ENCODE measurements at places on chromosomes 2 and 18.

- no peak for DNase-seq
These were observed 10.7 kb downstream of the CNOT11 start for GRCh38 chr2:101263377-101263800.

DNA sequence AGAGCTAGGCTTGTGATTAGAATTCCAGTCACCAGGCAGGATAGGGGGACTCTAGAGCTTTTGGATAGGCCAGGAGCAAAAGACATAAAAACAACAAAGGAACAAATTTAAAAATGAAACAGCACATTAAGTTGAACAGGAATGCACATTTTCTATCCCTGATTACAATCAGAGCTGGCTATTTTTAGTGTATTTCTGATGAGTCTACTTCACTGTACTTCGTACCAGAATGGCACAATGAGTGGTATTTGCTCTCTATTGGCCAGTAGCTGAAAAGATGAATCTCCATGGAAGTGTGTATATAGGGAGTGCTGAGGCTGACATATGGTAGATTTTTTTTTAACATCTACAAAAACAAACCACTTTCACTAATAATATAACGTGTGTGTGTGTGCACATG lies 34.2 kb upstream of the LRRTM1 start:
- no peak for DNase-seq

DNA sequence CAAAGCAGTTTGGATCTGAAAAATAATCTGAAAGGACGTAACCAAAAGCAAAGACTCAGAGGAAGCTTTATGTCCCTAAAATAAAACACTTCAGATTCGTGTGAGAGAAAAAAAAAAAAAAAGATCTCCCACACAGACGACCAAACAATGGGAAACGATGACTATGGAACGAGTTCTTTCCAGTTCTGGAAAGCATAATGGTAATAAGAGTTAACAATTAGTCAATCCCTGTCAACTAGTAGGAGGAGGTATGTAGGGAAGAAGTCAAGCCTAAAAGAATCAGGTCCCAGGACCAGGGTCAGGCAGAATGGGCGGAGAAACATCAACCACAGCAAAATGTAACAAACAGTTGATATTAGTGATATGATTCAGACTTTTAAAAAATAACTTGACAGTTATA lies 170.3 kb upstream of the SETBP1 start:
- DNase-seq: no peak

GRCh38 chr2:233819884-233820773 lies 34.2 kb downstream of the HJURP start:
- DNase-seq: no peak

DNA sequence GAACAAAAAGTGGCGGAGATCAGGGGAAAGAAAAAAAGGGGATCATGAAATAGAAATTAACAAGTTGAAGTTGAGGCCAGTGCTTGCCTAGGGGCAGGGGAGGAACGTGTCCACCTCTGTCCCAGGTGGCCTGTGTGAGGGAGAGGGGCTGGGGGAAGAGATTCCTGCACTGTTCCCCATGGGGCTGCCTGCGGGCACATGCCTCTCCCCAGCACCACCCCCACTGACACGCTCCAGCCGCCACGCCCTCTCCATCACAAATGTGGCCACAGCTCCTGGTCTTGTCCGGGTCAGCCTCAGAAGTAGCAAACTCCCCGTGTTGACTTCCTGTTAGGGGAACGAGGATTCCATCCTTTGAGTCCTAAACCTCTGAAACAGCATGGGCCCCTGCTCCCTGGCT lies 161.2 kb downstream of the GLI2 start:
- no peak for DNase-seq

DNA sequence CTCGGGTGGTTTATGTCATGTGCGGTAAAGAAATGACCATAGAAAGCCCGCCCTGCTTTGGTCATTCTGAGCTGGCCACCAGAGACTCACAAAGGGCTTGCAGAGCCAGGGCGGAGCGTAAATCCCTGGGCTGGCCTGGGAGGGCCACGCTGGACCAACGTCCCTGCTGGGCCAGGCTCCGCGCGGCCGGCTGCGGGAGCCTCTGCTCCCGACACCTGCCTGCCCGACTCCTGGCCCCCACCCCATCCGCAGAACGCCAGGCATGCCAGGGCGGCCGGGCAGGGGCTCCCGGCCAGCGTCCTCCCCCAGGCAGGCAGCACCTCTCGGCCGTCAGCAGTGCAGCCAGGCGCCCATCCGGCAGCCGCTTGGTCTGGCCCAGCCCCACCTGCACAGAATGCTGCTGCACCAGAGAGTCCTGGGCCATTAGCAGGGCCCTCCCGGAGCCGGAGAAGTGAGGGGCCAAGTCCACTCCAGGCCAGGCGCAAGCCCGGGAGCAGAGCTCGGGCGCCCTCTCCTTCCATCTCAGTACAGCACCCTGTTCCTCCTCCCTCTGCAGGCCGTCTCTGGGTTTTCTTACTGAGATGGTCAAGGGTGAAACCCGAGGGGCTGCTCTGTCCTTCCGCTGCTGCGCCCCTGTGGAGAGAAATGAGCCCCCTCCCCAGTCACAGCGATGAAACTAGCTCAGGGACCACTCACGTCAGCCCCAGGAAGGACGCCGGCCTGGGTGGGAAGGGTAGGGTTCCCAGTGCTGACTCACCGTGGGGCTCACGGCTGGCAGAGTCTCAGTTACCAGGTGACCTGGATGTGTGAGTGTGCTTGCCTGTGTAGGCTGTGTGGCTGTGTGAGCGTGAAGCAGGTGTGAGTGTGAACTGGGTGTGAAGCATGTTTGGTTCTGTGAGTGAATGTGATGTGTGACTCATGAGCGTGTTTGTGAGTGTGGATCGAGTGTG lies 83.3 kb downstream of the PTGR3 start:
- no peak for DNase-seq

- no peak for DNase-seq
These were observed 21.5 kb upstream of the EPC2 start for GRCh38 chr2:148623086-148623485.

- DNase-seq: no peak
These were observed 15.4 kb upstream of the ROCK2 start for GRCh38 chr2:11359865-11360264.

- DNase-seq: no peak
These were observed 31.0 kb downstream of the INO80D start for GRCh38 chr2:206054952-206055351.

GRCh38 chr2:26843041-26843440 lies 4.9 kb upstream of the DPYSL5 start:
- DNase-seq: no peak

DNA sequence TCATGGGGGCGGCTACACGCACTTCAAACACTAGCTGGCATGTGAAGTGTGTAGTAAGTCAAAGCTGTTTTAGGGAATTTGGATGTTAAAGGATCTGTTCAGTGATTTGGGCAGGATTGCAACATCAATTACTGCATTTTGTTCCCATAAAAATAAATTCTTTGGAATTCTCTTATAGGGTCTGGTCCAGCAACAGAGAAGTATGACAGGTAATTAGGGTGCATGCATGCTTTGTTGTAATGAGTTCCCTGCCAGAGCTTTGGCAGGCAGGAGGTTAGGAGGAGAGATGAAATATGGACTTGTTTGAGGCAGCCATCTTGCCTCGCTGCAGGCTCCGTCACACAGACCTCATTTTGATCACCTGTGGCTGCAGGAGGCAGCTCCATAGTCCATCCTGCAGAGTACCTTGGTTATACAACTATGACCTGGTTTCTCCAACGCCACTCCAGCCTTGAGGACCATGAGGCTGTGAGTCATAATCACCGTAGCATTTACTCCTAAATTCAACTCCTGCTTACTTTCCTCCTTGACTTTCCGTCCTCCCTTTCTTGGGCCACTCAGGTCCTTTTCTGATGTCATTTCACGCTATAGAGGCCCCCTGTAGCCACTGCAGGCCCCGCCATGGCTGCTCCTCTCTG lies 26.5 kb upstream of the EML4 start:
- no peak for DNase-seq

- no peak for DNase-seq
These were observed 271.4 kb upstream of the POU3F3 start for GRCh38 chr2:104582471-104582870.

GRCh38 chr2:26184555-26185303 lies 11.8 kb downstream of the GAREM2 start:
- no peak for DNase-seq

DNA sequence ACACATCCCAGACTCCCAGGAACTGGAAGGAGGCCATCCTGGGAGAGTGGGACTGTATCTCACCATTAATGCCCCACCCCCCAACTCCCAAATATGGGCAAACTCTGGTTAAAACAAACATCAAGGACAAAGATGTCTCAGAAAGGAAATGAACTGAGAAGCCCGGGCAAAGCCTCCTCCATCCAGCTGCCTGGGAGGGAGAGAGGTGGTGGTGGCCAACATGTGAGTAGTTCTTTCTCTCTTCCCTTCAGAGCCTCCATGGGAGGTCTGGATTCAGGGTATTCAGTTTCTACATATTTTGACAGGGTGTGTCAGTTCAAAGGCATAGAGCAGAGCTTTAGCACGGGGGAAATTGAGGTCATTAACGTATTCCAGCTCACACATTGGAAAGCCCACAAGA lies 57.5 kb downstream of the CXCR4 start:
- DNase-seq: no peak

GRCh38 chr2:146979746-146980145 lies 865.1 kb upstream of the ACVR2A start:
- no peak for DNase-seq

GRCh38 chr2:141887363-141887762 lies 243.5 kb downstream of the LRP1B start:
- no peak for DNase-seq

DNA sequence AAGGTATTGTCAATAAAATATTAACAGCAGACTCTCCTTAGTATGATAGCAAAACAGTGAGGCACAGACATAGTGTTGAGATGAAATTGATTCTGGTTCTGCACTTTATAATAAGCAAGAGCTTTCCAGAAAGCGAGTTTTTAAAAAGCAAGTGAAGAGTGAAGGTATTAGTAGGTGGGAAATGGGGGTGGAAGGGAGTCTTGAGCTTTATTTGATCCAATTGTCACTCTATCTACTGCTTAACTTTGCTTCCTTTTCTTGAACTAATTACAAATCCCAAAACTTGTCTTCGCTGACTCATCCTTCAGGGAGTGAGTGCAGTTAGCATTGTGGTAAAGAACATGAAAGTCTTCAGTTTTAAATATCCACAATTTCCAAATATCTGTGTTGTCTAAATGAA lies 120.6 kb upstream of the BOD1L2 start:
- no peak for DNase-seq

DNA sequence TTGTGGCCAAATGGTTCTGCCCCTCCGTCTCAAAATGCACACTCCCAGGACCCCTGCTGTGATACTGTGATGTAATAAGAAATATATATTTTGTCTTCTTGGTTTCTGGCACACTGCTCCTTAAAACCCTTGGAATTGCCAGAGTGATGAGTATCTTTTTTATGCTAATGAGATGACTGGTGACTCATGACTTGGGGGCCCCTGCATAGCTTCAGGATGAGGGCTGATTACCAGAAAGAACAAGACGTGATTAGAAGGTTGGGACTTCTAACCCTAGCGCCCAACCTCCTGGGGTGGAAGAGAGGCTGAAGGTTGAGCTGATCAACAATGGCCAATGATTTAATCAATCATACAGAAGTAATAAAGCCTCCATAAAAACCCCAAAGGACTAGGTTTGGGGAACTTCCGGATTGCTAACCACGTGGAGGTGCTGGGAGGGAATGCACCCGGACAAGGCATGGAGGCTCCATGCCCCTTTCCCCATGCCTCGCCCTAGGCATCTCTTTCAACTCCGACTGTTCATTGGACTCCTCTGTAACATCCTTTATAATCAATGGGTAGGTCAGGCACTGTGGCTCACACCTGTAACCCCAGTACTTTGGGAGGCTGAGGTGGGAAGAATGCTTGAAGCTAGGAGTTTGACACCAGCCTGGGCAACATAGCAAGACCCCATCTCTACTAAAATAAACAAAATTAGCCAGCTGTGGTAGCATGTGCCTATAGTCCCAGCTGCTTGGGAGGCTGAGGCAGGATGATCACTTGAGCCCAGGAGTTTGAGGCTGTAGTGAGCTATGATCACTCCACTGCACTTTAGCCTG lies 89.1 kb downstream of the HS1BP3 start:
- no peak for DNase-seq

- DNase-seq: no peak
These were observed 14.6 kb downstream of the CCNYL1 start for GRCh38 chr2:207725873-207726578.

DNA sequence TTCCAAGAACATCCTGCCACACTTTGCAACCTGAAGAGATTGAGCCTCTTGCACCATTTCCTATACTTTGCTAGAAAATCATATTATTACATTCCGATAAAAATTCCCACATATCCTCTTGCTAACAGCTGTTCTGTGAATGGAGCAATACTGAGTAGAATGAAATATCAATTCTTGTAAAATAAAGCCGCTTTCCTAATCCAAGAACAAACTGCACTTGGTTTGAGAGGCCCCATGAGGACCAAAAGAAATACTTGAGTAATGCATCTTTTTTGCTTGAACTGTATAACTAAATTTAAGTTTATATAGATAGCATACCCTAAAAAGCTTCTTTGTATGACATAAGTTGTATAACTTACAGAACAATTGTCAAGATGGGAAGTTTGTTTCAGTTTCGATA lies 632.4 kb upstream of the SLC8A1 start:
- DNase-seq: no peak

DNA sequence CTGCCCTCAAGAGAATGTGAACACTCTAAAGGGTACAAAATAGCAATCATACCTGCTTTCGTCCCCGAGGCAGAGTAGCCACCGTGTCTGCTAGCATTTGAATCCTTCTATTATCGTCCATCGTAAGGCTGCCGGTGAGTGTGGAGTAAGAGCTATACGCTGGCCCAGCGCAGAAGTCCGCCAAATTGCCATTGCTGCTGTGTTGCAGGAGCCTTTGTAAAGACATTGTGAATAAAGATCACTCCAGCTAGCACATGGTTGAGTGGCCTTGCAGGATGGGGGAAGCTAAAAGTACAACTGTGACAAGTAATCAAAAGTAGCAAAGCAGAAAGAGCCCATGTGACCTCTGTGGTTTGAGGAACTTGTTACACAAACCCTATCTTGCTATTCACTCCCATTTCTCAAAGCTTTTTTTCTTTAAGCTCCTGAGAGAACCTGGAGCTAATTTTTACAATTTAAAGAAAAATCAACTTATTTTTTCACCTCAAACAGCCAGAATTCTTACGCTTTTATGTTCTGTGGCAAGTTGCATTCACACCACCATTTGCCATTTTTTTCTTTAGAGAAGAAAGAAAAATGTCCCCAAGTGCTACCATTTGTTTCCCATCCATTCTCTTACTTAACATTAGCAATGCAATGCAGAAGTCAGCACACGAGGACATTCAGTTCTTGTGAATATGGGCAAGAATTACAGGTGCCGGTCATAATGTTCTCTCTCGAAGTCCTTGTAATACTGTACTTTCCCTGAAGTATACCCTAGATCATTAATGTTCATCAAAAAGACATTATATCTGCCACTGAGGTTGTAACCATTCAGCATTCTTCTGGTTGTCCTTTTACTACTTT lies at the start of gene CYTIP:
Gene CYTIP (minus strand): TSS at position 295 of the 846 bp plus-strand sequence. CDS start 69 bp downstream, at position 226.
- no peak for DNase-seq

DNA sequence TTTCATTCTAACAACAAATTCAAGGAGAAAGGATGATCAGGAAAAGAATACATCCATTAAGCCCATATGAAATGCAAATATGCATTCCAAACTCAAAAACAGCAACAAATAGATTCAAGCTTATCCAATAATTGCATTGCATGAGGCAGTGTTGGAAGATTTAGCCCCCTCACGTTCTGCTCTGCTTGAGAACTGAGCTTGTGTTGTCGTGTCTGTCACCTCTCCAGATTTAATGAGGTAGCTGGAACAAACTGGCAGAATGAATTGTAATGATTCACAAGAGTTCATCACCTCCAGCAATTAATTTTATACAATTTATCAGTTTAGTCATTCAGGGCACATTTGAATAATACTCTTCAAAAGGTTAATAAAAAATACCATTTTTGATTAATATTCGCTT lies 54.8 kb downstream of the AP1S3 start:
- DNase-seq: no peak

GRCh38 chr2:171509945-171510731 lies 12.1 kb upstream of the CYBRD1 start:
- DNase-seq: no peak

All from breast epithelium (tissue), 4 donors.